ENCODE measurements at places on chromosomes 1 and 21.
A peak's percentile ranks its signal among the peaks of the same experiment; 100 is the strongest.

GRCh38 chr1:166974647-166975345, 544 bp downstream of the ILDR2 start:
- peak; percentile 60 for DNase-seq

DNA sequence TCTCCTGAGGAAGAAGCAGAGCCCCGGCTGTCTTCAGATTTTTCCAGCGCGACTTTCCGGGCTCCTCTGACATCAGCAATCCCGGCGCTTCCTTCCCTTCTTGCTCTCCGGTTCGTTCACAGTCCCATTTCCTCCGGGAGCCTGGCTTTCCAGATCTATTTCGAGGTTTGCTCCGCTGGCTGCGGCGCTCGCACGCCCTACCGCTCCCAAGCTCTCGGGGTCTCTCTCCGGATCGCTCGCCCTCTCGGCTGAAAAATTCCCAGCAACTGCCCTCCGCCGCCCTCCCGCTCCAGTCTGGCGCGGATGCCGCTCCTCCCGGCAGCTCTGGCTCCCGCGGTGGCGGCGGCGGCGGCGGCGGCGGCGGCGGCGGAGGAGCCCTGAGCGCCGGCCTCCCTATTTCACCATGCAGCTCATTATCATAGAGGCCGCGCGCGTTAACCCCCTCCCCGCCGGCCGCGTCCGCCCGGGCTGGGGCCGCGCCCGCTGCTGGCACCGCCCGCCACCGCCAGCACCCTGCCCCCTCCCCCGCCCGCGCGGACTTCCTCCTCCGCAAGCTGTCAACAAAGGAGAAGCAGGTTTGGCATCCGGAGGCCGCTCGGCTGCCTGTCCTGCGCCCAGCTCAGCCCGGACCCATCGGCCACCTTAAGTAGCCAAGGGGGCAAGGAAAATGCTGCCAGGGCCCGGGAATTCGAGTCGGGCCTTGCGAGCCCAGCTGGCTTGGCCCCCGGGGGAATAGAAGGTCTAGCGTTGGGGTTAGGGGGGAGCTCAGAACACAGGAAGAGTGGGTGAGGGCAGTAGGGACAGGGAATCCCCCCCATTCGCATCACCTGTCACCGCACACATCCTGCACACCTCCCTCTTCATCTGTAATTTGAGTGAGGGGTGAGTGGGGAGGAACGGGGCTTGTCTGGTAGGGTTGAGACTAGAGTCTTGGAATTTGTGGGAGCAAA, at the start of gene PLXNA2:
TSS of gene PLXNA2 (minus strand) at position 418 of the 950 bp plus-strand sequence. CDS start 26,462 bp downstream, outside the sequence.
- peak; percentile 53 for DNase-seq

DNA sequence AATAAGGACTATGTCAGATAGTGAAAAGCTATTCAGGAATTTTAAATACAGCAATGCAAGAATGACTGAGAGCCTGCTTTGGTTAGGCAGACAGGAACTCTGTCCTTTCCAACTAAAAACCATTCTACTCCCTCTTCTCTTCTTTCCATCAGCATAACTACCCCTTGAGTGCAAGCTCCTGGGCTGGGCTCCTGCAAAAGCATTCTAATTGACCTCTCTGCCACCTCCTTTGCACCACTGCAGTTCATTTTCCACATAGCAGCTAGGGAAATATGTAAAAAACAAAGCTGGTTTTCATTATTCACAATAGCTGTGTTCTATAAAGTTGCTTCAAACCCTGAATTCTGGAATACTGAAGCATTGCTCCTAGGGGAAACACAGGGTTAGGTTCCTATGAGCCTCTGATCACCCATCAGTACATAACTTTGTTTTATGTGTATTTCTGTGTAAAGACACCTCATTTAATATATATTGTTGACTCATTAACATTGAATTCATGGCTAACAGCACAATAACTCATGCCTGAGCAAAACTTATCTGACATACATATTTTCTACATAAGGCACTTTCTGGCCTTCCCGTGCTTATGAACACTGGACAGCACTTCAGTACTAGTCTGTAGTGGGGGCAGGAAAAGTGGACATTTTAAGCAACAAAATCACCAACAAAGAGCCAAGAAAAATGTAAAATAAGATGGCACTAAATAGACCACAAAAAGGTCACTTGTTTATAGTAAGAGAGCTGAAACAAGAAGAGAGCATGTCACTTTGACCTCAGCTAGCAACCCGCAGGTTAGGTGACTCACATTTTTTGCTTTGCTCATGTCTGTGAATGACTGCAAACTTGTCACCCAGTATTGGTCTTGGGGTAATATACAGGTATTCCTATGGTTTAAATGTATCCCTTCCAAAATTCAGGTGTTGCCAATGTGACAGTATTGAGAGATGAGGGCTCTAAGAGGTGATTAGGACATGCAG, 57.9 kb upstream of the IRF2BP2 start:
- no peak for DNase-seq

DNA sequence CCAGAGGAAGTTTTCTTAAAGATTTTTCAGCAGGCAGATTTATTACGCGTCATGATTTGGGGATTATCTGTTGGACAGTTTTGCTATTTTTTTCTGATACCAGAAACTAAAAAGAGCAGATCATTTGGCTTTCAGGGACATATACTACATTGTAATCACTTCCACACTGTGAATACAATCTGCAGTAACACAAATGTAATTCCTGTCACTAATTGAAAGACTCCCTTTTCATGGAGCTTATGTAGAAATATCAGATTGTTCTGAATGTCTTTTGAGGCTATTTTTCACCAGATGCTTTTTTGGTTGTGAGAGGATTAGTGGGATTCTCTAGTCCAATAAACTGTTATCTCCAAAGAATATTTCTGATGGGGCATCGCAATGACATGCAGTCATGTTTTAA, 464.2 kb downstream of the DISC1 start:
- no peak for DNase-seq

DNA sequence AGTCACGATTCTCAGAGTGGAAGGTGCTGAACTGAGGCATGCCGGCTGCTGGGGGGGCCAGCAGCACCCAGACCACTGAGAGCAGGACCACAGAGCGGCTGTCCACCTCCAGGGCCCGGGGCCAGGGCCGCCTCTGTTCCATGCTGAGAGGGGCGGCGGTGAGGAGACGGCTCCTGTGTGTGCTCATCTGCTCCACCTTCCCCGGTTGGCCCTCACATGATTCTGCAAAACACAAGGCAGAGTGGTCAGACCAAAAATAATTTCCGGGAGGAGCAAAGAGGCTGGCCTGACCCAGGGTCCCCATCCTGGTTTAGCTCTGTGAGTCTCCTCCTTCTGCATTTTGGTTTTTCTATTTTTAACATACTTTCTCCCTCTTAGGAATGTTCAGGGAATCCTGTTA, 26.4 kb downstream of the PLXNA2 start:
- DNase-seq: no peak

DNA sequence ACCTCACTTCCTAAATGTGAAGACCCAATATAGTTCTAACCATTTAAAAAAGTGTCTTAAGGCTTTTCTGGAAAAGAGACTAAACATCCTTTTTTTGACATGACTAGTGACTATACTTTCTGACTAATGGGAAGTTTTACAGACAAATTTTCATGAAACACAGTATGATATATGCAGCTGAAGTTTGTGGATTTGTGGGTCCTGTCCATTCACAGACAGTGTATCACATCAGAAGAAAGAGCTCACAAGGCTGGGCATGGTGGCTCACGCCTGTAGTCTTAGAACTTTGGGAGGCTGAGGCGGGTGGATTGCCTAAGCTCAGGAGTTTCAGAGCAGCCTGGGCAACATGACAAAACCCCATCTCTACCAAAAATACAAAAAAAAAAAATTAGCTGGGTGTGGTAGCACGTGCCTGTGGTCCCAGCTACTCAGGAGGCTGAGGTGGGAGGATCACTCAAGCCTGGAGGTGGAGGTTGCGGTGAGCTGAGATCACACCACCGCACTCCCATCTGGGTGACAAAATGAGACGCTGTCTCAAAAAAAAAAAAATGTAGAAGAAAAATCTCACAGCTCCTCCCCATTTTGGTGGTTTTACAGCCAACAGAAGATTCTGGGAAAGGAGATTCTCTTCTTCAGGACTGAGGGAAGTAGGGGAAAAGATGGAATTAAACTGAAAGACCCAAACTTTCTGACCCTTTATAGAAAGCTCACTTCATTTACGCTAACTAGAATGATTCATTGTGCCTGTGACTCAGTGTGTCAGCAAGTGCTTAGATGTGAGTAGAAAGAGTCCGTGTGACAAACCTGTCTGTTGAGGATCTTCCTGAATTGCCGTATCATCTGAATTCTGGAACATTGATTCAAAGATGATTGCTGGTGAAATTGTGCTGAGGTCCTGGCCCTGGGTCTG, 15.2 kb upstream of the YRDC start:
- no peak for DNase-seq

DNA sequence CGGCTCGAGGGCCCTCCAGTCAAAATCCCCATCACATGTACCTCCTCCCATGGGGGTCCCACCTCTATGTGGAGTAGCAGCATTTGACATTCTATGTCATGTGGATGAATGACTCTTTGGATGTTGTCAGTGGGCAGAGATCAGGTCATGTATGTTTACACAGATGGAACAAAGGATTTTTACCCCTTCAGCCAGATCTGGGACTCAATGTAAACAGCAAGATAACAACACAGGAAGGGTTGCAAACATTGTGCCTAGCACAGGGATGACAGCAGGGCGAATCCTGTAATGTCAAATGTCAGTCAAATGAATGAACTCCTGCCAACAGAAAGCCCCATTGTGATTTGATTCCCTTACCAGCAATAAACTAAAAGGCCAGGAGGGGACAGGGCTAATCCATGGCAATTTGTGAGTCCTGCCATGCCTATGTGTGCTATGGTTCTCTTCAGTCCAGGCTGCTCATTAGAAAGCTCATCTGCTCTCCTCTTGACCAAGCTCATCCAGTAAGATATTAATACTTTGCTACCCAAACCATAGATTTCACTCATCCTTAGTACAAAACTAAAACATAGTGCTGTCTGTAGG, 60.3 kb downstream of the PGBD5 start:
- no peak for DNase-seq

DNA sequence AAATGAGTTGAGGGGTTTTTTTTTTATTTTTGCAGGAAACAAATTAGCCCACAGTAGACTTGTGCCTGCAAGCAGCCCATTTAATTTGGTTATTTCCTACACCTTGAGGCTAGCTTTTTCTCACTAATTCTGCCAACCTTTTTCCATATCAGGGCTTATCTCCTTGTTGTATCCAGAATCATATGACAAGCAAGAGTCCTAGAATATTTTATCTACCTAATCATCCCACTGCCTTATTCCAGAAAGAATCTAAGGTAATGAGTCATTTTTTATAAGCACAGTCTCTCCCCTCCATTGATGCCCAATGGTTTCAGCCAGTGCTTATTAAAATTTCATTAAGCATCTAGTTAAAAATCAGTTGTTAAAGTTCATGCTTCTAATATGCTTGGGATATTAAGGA, 324.1 kb downstream of the BARHL2 start:
- no peak for DNase-seq

- DNase-seq: peak; percentile 47
Measured at GRCh38 chr1:155044812-155045657, 6.1 kb upstream of the ADAM15 start.

GRCh38 chr1:229003233-229004031, 267.5 kb upstream of the RAB4A start:
- no peak for DNase-seq

- no peak for DNase-seq
Measured at GRCh38 chr1:212752252-212752933, 39.2 kb downstream of the NSL1 start.
